ENCODE measurements at places on chromosomes 16 and 17.

DNA sequence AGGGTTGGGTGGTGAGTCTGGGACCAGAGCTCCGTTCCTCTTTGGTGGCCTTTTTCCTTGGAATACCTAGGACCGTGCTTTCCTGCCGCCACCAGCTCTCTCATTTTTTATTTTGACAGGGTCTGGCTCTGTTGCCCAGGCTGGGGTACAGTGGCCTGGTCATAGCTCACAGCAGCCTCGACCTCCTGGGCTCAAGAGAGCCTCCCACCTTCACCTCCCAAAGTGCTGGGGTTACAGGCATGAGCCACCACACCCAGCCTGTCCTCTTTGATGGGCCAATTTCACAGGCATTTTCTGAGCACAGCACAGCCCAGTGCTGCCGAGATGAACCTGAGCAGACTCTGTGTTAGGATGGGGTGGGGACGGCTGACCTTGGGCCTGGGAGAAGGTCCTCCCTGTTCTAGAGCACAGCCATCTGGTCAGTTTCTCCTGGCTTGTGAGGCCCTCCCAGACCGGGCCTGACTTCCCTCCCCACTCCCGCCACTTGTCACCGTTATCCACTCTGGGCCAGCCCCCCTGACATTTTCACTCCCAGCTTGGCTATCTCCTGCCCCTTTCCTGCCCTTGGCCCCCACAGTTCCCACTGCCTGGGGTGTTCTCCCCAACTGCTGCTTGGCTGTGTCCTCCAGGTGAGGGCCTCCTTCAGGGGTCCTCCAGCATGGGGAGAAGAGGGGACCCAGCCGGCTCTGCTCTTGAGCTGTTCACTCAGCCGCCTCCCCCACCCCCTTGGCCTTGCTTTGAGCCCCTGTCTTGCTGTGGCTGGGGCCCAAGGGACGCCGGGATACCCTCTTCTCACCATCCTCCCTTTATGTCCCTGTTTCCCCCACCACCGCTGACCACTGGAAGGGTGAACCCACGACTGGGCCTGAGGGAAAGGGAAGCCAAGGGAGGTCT, 5.0 kb downstream of the ADCY7 start:
- no peak for DNase-seq

DNA sequence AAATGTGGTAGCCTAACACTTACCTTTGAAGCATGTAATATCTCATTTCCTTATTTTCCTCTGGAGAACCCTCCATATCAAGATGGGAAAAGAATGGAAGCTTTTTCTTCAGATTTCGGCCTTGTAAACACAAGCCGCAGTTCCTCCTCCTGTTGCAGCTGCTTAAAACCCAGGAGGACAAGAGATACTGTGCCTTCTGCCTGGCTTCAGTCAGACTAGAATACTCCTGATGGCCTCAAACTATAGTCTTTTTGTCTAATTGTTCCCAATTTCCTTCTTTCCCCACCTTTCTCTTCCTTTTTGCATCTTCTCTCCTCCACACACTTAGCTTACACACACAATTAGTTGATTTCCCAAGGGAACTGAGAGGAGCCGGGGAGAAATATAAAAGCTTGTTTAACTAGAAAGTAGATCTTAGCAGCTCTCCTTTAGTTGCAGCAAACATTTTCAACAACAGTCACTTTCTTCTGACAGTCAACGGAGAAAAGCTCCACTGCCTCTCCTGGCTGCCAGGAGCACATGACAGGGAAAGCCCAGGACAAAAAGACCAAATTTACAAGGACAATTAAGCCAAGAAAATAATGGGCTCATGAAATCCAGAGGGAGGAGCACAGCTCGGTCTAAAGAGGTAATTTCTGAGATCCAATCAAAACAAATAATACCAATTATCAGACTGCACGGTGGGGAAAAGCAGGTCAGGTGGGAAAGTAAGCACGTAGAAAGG, 76.4 kb upstream of the C17orf78 start:
- DNase-seq: no peak

DNA sequence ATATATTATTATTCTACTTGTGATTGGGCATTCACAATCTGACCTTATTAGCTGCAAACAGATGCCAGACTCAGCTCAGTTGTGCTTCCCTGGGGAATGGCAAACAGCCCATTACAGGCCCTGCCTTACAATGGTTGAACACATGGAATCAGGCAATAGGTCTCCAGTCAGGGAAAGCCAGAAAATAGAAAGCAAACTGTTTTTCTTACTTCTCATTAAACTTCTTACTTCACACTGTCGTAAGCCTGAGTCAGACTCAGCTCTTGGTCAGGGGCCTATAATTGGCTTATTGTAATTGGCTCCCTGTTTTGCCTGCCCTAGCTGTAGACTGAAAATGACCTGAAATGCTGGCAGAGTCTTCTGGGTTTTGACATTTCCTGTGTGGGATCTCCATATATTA, 77.0 kb upstream of the CA10 start:
- DNase-seq: no peak

DNA sequence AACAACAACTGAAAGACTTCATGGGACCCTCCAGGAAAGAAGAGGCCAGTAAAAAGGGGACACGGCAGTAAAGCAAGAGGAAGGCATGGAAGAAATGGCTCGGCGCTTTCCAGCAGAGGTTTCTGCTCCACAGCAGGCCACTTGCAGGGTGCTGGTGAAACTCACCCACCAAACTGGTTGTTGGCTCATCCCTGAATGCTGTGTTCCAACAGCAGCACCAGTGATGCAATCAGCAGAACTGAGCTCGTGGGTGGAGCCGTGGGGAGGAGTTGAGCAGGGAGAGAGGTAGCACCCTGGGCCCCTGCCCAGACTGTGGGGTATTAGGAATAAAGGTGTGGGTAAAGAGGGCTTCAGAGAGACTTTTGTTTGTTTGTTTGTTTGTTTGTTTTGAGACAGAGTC, 62.8 kb upstream of the ADCY9 start:
- DNase-seq: no peak

DNA sequence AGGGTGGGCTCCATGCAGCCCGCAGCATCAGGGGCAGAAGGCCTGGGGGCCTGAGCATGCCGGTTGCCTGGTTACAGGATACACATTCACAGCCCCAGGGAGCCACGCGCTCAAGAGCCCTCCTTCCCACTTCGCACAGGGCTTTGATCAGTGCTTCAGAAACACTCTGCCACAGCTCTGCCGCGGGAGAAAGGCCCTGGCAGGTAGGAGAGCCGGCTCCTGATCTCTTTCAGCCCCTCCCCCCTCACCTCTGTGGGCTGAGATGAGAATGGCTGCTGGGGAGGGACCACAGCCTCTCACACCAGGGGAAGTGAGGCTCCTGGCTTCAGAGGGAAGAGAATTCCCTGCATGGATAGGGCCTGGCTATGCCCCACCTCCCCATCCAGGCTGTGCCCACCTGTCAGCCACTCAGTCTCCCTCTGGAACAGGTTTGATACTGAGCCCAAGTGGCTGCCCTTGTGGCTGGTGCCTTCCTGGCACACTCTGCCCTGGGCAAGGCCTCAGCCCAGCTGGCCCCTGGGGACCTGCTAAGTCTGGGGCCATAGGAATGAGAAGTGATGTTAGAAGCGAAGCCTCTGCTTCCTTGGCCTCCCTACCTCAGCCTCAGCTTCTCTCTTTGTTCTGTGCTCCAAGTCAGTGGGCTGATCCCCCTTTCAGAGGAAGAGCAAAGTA, 8.6 kb downstream of the DOK4 start:
- DNase-seq: no peak

- DNase-seq: no peak
These were observed 5.9 kb upstream of the SLC13A2 start for GRCh38 chr17:28467456-28468025.
